ENCODE measurements at places on chromosomes 2 and 18. TPM values are rescaled to one million over a fixed set of nuclear protein-coding genes. Genes with fewer than 3 reads are reported as not detected.

GRCh38 chr2:86000938-86001312 is 104.8 kb downstream of the POLR1A start:
- ATAC-seq: no peak

Gene TNFAIP6
- total RNA-seq: not detected

Gene LRRTM1
- total RNA-seq: not detected

DNA sequence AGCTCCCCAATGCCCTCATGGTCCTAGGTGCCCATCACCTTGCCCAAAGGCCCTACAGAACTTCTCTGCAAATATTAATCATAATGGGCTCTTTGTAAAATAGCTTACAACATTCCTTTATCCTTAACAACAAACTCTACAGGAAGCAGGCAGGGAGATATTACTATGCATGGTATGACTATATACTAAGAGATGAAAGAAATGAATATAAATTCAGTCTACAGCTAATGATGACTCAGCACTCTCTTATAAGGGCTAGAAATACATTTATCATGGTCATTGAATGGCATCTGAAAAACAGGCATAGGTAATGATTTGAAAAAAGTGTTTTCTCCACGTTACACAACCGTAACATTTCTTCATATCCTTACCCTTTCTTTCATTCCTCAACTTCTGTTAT is 254.8 kb upstream of the DSEL start:
- ATAC-seq: no peak

Gene SLC9A2
- not detected for total RNA-seq

Gene PKDCC
- total RNA-seq: not detected

All from activated T-helper 17 cell treated with anti-CD3 and anti-CD28 coated beads, Interleukin-2, amount 50 U/mL, for 72 hours (primary cell).